ENCODE measurements at places on chromosomes 7 and 10.
A peak's percentile ranks its signal among the peaks of the same experiment; 100 is the strongest.

GRCh38 chr10:79410315-79411094 lies 34.9 kb downstream of the ZCCHC24 start:
- no peak for DNase-seq

- DNase-seq, result no peak
These were observed 110.6 kb downstream of the ABLIM1 start for GRCh38 chr10:114547514-114547913.

DNA sequence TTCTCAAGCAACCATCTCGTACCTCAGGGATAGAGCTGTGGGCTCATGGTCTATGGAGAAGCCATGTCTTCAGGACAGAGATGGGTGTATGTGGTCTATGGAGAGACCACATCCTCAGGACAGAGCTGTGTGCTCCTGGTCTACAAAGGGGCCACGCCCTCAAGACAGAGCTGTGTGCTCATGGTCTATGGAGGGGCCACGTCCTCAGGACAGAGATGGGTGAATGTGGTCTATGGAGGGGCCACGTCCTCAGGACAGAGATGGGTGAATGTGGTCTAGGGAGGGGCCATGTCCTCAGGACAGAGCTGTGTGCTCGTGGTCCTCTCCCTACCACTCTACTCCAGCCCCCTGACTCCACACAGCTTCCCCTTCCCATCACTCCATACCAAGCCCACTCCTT lies 117.8 kb downstream of the WDR37 start:
- DNase-seq, result no peak

- no peak for DNase-seq
These were observed 29.2 kb upstream of the ATRNL1 start for GRCh38 chr10:115063701-115064658.

DNA sequence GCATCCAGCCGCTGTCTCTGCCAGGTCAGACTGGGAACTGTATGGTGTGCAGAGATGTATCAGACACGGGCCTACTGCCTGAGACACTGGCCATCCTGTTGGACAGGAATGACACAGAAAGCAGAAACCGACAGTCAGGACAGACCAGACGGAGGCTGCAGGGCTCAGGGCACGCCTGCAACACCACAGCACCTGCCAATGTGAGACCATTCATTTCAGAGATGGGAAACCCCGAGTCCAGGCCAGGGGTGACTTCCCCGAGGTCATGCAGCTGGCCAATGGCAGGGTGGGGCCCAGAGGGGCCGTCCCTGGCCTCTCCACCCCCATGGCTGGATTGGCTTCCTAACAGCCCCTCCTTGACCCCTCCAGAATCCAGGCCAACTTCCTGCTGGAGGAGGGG lies 34.7 kb downstream of the GRID1 start:
- DNase-seq, result no peak

GRCh38 chr10:306007-306674 lies 170.9 kb downstream of the ZMYND11 start:
- DNase-seq, result no peak

GRCh38 chr7:110051372-110051771 lies 1039.6 kb upstream of the LRRN3 start:
- no peak for DNase-seq

GRCh38 chr10:98620503-98620902 lies 173.8 kb upstream of the HPS1 start:
- DNase-seq, result no peak

DNA sequence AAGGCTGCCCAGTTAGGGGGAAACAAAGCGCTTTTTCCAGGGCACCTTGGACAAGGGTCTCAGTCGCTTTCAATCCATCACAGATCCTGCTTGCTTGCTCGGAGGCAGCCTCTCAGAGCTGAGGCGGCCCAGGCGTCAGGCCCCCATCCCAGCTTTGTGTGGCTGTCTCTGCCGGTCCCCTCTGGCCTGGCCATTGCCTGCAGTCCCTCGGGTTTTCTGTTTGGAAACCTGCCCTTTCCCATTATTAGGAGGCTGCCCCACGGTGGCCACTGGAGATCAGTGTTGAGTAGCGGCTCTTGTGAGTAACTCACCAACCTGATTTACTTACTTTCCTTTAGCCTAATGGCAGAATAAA lies 216.1 kb downstream of the GLRX3 start:
- DNase-seq, result no peak

GRCh38 chr10:2208106-2208505 lies 470.8 kb upstream of the ADARB2 start:
- DNase-seq, result no peak

DNA sequence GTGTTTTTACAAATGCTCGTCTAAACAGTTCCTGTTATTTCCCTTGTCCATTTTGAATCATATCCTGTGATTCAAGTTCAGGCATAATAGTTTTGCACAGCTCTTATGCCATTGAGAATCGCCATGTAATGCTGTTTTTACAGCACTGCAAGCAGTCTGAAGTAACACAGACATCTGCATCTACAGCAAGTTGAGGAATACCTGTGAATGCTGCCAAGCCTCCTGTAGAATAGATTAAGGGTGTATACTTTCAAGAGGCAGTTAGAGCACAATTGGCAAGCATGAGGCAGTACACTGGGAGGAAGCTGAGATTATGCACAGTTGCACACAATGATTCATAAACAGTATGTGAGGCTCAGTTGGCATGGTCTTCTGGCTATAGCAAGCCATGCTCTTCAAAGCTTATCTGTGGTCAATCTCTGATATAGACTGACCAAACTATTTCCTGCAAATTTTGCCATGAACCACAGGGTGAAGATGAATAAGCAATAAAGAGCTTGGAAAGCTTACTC lies 121.9 kb upstream of the AKR1E2 start:
- DNase-seq, result no peak

DNA sequence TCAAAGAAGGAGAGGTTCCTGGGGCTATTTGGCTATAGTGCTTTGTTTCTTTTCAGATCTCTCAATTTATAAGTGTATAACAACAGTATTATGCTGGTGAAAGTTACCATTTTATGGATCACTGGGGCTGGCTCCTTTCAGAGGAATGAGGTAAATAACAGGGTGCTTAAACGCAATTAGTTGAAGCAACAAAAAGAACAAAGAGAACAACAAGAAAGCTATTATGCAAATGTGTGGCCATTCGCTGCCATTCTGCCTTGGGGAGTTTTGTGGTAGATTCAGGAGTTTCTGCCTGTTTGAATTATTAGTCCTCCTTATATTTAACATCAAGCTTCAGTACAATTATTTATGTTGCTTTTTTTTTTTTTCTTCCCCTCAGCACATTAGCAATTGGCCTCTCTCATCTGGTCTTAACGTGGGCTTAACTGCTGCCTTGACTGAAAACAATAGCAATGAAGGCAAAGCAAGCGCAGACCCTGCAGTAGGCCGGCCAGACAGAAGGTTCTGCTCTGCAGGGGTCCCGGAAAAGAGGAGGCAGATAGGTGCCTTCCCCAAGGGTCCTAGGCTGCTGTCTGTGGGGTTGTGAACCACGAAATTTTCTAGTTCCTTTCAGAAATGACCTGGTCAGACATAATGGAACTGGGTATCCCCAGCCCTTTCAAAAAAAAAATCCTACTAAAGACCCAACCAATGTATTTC lies 339.9 kb upstream of the PODXL start:
- DNase-seq, result no peak

DNA sequence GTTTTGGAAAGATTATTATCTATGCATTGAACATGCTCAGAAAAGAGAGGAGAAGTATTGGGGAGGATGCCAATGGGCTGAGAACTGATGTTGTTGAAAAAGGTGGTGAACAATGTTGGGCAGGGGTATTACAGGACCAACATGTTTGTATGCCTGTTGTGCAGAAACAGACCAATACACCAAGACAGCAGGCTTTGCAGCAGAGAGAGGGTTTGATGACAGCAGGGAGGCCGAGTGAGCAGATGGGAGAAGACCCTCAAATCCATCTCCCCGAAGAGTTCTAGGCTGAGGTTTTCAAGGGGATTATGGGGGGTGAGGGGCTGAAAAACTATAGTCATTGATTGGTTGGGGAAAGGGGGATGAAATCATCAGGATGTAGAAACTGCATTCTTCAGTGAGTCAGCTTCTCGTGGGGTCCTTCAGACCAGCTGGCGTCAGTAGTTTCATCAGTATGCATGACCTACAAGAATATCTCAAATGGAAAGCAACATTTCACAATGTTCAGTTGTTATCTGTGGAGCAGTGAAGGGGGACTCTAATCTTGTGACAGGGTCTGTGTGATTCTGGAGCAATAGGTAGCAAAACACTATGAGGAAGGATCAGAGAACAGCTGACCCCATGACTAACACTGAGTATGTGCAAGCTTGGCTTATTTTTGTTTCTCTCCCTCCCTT lies 167.8 kb downstream of the BAMBI start:
- DNase-seq, result no peak

DNA sequence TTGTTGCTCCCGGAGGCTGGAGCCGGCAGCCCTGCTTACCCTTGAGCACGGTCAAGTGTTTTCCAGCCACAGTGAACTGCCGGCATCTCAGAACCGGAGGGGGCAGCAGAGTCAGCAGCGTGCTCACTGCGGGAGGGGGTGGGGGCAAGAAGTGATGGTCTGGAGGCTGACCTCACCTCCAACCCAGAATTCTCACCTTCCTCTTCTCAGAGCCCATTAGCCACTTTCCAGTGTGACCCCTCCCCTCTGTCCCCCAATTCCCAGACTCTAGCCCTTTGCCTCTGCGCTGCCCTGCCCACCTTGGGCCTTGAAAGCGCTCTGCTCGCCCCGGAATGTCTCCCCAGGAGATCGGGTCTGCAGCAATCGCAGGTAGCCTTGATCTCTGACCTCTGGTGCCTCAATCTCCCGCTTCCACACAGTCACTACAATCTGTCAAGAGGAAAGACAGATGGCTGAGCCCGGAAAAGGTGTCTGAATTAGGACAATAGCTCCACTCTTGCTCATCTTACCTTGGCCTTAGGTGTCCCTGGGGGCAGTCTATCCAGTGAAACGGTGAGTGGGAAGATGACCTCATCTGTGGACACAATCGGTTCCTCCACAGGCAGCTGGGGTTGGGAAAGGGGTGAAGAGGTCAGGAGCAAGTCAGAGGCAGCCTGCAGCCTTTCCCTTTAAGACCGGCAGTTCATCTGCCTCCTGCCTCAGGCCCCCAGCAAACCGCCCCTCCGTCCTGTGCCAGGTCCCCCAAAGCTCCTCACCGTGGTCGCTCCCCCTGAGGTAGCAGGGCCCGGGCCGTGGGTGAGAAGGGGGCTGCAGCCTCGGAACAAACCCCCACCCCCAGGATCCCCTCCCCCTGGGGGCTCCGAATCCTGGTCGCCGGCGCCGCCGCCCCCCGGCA lies 942 bp downstream of the TRAPPC14 start:
- DNase-seq, result no peak

- no peak for DNase-seq
These were observed 20.5 kb upstream of the COL1A2 start for GRCh38 chr7:94374231-94374630.

GRCh38 chr10:80260295-80261243 lies 28.9 kb downstream of the MAT1A start:
- peak; percentile 7 for DNase-seq

DNA sequence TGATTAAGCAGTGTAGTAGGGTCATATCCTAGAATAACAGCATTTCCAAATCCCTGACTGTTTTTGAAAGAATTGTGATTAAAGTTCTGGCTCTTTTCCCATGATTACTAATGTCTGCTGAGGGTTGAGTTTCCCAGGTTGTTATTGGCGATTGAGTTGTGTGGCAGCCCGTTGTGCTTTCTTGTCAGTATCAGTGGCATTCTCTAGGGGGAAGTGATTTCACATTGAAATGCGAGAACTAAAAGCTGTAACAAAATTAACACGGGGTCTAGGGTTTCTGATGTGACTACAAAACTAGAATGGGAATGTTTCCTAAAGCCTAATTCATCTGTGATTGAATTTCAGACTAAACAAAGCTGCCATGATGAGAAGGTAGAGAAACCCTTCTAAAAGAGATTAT lies 349.4 kb downstream of the EXOC4 start:
- DNase-seq, result no peak

DNA sequence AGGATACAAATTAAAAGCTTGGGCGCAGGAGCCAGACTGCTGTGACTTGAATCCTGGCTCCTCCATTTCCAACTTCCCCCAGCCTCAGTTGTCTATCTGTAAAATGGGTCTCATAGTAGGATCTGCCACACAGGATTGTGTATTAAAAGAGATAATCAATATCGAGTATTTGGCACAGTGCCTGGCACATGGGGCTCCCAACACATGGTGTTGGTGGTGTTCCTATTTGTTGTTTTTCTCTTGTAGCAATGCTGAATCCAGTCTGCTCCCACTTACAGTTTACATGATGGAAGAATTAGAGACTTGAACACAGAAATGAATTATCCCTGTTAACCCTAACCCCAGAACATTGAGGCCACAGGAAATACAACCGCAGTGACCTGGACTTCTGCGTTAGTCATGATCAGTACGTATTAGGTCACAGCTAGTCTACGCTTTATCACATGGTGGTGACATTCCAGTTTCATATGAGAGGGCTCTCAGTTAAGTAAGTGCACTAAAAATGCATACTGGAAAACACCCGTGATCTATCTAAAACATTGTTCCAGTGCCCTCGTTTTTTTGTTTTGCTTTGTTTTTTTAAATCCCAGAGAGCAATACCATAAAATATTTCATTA lies 169.5 kb upstream of the KLF14 start:
- no peak for DNase-seq

DNA sequence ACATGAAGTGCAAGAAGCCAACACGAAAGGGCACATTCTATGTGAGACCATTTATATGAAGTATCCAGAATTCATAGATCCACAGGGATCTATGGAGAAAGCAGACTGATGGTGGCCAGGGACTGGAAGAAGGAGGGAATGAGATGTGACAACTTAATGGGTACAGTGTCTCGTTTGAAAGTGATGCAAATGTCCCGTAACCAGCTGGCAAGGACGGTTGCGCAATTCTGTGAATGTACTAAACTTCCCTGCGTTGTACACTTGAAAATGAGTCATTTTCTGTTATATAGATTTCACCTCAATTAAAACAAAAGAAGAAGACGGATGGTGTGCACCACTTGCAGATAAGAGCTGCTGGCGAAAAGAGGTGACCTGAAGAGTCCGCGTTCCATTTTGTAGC lies 861.1 kb downstream of the TYW1 start:
- DNase-seq, result no peak

- no peak for DNase-seq
These were observed at the start of gene C10orf71 for GRCh38 chr10:49298983-49299815. Gene C10orf71, plus strand, starts transcription at chr10:49299170. Its CDS starts 23,376 bp downstream, at chr10:49322546.

GRCh38 chr10:63825766-63826165 lies 304.6 kb downstream of the REEP3 start:
- no peak for DNase-seq

DNA sequence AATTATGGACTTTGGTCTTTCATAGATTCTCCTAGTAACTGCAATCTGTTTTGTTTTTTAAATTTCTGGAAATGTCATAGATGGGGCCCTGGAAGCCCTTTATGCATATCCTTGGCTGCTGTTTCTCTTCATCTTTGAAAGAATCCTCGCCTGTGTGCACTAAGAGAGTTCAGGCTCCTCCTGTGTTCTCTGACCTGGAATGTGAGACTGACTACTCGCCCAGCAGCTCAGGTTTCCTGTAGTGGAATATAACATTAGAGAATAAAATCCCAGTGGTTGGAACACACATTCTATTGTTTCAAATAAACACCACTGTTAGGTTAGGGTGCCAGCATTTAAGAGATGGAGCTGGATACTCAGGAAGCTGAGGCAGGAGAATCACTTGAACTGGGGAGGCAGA lies 56.3 kb downstream of the WDFY4 start:
- no peak for DNase-seq
